ENCODE measurements at places on chromosomes 3 and 15. TPM values are rescaled to one million over a fixed set of nuclear protein-coding genes. Genes with fewer than 3 reads are reported as not detected.

DNA sequence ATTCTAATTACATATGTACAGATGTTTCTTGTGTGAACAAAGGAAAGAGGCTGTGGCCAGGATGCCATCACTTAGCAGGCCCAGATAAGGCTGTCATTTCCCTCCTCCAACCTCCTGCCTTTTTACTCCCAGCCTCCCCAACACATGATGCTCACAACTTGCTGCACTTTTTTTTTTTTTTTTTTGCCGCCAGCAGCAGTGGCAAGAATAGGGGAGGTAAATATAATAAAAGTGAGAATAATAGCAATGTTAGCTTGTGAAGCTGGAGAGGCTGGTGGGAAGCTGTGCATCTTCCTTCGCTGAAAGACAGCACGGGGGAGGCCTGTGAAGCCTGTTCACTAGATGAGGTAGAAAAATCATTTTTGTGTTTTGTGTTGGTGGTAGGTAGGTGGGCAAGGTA is 42.5 kb upstream of the MYO5C start:
- DNase-seq: no peak

DNA sequence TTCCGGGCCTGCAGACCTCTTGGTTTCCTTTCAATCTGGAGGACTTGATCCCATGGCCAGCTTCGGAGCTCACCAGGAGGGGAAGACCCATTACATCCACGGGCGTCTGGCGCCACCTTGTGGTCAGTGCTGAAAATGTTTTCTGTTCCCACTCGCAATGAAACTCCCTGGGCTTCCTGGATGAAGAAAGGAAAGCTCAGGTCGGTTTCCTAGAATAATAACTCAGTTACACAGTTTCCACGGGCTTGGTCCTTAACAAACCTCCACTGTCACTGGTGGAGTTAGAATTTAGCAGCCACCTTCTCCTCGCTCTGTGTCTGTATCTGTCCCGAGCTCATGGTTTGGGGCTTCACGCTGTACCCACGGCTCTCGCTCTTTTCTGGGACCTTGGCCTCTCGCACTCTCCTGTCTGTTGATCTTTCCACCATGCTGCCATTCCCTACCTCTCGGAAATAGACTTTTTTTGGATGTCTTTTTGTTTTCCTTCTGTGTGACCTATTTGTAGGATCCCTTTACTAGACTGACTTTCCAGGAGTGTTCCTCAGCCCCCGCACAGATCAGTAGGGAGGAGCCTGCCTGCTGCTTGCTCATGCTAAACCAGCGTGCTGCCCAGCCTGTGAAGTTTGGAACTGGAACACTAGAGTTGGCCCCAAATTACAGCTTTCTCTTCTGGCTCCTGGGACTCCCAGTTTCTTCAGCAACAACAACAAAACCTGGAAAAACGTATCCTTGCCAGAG is 56.3 kb downstream of the IL20RB start:
- DNase-seq: peak; percentile 95

DNA sequence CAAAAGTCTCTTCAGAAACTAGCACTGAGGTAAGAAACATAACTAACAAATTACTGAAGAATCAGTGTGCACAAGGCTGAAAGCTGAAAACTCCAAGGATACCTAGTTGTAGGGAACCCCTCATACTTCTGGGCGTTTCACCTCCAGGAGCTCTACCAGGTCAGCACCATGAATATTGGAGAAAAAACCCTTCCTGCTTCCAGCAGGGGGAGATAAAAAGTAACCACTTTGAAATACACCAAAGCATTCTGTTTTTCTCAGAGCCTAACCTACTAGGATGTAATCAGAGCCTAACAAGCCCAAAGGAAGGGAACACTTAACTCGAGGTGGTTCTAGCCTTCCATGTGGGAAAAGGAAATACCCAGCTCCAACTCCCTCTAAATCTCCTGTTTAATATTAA is 175.8 kb upstream of the MME start:
- DNase-seq: no peak

DNA sequence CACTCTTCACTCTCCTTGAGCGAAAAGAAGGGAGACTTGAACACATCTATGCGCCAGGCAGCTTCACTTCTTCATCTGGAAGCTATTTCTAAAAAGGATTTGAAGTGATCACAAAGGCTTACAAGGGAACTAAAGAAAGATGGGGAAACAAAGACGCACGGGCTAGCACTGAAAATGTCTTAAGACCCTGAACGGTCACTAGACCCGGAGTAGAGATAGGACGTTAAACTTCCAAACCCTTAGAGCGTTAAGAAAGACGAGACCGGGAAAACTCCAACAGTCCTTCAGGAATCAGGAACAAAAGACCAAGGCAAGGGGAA is 47.5 kb upstream of the EPHB3 start:
- no peak for DNase-seq

PIERCE2 gene
- 1.4 TPM for total RNA-seq
